ENCODE measurements at places on chromosomes 3 and 15.

- no peak for DNase-seq
These were observed 95.9 kb downstream of the FAM43A start for GRCh38 chr3:194781617-194782016.

DNA sequence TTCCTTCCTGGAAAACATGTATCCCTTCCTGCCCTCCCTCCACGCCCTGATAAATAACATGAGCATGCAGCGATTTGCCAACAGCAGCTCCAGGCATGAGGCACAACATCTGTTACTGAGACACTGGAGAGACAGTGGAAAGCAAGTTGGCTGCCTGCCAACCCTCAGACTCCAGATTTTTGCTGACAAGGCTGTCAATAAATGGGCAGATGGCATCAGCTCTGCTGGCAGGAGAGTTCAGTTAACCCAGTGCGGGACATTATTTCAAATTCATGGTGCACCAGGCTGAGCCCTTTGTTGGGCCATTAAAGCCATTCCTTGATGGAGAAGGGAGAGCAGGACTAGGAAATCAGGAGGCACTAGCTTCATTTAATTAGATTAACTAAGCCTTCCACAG is 293.3 kb downstream of the MEX3B start:
- DNase-seq, result peak; percentile 11

GRCh38 chr15:35606450-35606779 is 60.5 kb upstream of the DPH6 start:
- no peak for DNase-seq

DNA sequence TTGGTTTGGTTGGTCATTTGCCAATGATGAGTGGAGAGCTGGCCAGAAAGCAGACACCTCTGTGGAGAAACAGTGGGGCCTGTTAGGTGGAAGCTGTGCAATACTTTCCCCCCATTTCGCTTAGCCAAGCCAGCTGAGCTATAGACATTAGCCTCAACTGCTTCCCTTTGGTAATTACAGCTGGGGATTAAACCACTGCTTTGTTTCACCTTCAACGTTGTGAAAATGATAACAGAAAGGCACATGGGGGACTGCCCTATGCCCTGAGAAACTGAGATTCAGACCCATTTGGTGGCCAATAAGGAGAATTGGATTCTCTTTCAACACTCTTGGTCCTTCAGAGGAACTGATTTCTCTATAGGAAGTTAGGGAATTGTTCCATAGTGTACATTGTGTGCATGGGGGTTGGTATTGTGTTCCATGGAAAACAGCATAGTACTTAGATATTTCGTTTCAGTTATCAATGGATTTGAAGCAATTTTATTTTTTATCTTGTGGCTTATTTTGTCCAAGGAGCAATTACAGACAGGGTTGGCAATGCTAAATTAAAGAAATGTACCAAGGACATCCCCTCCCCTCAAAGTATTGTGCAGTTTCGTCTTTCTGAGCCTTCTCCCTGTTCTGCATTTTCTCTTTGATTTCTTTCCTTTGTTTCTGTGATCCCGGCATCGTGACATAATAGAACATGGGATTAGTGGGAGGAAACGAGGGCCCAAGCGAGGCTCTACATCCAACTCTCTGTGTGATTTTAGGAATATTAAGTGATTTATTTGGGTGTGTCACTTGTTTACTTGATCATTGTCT is 194.3 kb downstream of the FNDC3B start:
- no peak for DNase-seq

DNA sequence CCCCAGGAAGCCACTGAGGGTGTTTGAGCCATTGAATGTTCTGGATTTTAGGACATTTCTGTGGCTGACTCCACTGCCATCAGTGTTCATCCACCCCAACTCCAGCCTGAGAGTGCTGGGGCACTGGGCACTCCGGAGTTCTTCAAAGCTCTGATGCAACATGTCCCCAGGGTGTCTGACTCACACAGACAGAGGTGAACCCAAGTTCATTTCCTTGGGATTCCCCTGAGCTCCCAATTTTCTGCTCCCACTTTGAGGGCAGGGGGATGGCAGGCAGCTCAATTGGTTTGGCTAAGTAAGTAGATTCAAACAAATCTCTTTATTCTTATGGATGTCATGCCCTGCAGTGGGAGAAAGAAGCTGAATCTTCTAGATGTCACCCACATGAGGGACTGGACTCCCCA is 2.2 kb downstream of the STRA6 start:
- peak; percentile 80 for DNase-seq

DNA sequence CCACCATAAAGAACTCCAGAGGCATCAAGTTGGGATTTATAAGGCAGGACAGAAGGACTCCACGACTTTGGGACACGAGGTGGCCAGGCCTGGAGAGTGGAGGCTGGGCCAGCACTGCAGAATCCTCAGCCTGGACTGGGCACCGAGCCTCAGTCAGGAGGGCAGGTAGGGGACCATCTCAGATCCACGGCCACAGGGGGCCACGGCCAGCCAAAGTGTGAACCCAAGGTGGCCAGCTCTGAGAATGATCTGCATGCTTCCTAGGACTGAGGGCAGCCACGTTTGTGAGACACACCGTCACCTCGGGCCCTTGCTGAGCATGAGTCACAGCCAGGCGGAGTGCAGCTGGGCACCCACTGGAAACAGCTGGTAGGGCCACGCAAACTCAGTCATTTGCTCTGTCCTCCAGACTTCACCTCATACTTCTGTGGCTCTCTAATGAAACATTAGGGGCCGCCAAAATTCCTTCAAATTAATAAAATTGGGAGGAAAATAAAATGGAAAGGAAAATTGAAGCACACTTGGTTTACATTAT is 65.8 kb downstream of the CTNNB1 start:
- peak; percentile 47 for DNase-seq

GRCh38 chr3:183369627-183370026 is 58.8 kb downstream of the MCF2L2 start:
- peak; percentile 82 for DNase-seq

DNA sequence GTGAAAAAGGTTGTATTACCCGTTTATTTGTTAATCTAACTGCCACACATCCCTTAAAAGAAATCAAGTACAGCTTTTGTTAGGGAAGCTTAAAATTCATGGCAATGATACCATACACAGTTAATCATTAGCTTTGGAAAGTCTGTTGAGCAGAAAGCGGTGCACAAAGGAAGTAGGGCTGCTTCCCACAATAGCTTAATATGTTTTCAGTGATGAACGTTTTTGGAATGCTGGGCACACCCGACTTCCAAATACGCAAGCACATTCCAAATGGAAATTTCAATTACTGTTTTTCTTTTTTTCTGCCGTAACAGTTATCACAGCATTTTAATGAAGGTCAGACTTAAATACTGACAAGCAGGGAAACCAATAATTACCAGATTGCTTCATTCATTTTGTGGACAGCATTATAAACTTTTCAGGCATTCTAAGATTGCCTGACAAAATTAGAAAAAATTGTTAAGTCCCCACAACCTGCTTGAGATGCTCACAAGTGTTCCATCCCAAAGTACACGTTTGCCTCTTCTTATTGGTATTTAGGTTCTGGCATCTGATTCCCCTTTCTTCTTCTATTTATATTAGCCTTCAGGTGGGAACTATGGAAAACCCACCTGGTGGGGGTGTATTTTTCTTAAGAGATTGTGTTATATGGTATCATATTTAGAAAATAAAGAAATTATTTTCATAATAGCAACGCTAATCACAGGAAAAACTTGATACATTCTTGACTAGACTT is 1.1 kb upstream of the ECT2 start:
- DNase-seq, result peak; percentile 98

DNA sequence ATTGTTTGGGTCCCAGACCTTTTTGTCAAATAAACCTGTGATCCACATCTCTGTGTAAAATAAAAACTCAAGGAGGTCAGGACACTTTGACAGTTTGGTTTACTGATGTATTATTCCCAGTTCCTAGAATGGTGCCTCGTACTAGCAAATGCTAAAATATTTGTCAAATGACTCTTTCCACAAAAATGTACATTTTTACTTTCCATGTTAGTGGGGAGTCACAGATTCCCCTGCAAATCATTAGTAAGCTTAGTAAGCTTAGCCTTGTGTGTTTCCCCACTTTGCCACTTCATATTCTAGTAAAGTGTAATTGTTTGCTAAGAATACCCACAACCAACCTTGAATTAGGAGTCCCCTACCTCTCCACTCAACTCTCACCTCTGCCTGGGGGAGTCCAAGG is 2.4 kb upstream of the MAGI1 start:
- DNase-seq, result no peak

DNA sequence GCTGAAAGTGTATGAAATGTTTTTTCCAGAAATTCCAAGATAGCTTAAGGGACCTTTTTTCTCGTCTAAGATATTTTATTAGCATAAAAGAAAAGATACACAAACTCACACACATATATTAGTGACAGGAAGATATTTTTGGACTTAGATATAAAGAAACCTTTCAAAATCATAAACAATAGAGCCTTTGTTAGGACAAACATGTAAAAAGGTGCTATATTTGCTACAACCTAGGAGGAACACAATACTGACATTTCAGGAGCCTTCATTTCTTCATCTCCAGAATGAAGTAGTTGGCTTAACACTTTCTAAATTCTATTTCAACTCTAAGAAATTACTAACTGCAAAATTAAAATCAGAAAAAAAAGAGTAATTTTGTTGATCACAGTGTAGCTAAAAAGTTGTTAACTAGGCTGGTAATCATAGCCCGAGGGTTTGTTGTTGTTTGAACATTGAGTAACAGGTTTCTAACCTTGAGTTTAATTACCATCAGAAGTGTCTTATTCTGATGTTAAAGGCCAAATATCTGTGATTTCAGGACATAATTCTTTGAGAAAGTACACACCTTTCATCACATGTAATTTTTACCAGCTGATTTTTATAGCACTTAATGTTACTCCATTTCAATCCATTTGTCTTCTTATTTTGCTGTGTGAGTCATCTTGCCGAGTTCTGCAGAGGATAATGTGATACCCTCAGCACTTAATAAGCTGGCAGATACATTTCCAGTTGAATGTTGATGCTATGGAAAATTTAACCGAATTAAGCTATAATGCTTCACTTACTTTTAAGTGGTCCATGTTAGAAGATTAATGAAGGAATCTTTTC is 97.3 kb downstream of the MBNL1 start:
- peak; percentile 46 for DNase-seq

DNA sequence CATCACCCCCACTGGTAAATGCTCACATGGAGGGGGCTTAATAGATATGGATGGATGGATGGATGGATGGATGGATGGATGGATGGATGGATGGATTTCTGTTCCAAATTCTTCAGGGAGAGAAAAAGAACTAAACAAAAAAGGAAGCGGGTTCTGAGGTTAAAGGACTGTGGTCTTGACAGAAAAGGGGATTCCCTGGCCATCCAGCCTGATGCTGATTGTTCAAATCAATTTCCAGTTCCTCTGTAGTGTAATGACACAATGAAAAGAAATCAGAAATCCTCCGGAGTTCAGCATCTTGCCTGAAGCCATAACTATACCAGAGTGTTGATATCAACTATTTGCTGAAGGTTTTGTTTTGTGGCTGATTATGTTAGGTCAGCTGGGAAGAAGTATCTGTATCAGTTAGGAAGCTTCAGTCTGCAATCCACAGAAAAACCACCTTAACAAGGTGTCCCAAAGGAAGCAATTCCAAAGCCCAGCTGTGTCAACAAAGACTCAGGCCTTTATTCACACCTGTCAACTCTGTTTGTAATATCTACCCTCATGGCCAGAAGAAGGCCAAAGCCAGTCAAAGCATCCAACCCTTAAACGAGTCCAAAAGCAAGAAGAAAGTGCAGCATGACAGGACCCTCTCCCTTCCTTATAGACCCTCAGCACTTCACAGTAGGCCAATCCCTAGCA is 24.5 kb upstream of the RASA2 start:
- no peak for DNase-seq

- no peak for DNase-seq
These were observed 354.3 kb upstream of the TRIM42 start for GRCh38 chr3:140323561-140323960.

GRCh38 chr3:168933614-168934013 is 729.9 kb downstream of the MECOM start:
- peak; percentile 22 for DNase-seq

DNA sequence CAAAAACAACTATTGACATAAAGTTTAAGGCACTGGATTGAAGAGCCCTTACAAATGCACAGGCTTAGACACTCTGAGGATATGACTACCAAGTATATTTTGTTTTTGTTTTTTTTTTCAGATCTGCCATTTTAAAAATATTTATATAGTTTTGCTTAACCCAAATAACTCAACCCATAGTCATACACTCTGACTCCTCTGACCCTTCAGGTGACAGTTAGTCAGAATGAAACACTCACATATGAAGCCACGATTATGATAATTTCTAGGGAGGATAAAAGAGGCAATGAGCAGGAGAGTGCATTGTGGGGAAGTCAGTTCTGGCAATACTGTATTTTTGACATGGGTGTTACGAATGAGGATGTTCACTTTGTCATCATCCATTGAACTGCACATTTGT is 774.7 kb downstream of the MECOM start:
- DNase-seq, result peak; percentile 51

- DNase-seq, result peak; percentile 30
These were observed 52.0 kb upstream of the CTSH start for GRCh38 chr15:78996894-78997275.

DNA sequence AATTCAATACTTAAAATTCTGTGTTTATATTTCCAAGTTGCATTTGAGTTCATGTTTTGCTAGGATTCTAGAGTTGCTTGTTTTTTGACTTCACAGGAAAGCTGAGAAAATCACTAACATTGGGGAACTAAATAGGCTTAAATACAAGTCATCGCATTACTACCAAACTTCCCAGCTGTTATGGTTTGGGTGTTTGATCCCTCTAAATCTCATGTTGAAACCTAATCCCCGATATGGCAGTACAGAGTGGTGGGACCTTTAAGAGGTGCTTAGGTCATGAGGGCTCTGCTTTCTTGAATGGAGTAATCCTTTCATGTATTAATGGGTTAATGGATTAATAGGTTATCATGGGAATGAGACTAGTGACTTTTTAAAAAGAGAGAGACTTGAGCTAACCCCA is 77.2 kb upstream of the ARPP21 start:
- DNase-seq, result no peak

DNA sequence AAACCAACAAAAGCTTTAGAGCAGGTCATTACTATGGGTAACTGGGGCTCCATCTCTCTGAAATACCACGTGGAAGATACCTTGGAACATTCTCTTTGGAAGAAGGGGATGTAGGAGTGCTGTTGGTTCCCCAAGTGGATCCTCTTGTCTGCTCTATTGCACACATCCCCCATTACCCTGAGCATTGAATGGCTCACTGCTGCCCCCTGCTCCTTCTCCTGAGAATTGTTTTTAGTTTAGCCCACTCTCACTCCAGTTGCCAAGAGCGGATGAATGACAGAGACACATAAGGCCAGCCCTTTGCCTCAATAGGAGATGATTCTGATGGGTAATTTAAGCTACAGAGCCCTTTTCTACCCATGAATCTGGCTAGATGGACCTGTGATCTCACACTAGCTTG is 135.6 kb upstream of the SUCLG2 start:
- peak; percentile 49 for DNase-seq
